ENCODE measurements at places on chromosomes 1 and 21.

- no peak for DNase-seq
Measured at GRCh38 chr1:151847867-151848596, 5.5 kb downstream of the THEM5 start.

DNA sequence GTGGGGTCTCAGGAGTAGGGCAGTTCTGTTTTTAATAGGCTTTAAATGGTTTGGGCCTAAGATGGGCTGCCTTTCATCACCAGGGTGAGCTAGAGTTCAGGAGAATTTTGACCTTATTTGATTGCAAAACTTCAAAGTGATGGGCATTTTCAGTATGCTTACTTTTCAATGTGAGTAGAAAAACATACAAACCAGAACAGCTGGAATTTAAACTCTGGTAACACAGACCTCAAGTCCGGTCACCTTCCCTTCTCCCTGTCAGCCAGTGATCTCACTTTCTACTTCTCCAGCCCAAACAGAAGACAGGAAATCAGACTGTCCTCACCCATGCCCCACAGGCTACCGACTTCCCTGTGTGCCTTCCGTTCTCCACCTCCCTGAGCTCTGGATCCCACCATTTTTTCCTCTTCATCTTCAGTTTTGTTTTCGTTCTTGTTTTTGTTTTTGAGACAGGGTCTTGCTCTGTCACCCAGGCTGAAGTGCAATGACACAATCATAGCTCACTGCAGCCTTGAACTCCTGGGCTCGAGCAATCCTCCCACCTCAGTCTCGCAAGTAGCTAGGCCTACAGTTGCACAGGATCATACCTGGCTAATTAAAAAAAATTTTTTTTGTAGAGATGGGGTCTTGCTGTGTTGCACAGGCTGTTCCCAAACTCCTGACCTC lies 374.0 kb downstream of the CAMTA1 start:
- no peak for DNase-seq

DNA sequence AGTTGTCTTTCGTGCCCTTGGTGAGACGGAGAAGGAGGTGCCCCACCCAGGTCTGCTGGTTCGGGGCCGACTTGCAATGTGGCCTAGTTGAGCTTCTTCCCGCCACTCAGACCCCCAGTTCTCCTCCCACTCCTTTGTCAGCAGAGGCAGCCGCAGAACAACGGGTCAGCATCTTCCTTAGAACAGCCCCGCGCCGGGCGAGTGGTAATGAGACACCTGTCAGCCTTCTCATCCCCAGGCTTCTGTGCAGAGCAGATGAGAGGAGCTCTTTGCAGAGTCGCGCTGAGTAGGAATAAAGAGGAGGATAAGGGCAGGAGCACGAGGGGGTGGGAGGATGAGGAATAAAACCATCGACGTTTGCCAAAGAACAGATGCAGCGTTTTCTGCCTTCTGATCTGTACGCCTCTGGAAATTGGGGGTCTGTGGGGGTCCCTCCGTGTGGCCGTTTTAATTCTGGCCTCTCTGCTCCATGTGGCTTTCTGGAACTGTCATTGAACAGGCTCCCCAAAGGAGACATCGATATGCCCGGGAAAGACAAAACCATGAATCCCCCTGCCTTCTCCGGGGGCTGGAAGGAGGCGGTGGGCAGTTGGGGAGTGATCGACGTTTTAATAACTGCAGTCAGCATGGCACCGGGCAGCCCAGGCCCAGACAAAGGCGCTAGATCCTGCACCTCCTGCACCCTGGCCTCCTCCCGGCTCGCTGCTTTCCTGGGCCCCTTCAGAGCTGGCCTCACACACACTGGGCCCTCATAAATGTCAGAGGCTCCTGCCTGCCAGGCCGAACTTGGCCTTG lies 27.5 kb upstream of the IGSF21 start:
- DNase-seq = no peak

- DNase-seq = no peak
Measured at GRCh38 chr21:19034560-19034959, 631.0 kb upstream of the TMPRSS15 start.

GRCh38 chr1:89087241-89087640 lies 22.2 kb upstream of the GBP1 start:
- DNase-seq = no peak

GRCh38 chr1:212078826-212079225 lies 43.3 kb downstream of the DTL start:
- no peak for DNase-seq

- no peak for DNase-seq
Measured at GRCh38 chr1:208988811-208989222, 594.7 kb upstream of the CAMK1G start.

DNA sequence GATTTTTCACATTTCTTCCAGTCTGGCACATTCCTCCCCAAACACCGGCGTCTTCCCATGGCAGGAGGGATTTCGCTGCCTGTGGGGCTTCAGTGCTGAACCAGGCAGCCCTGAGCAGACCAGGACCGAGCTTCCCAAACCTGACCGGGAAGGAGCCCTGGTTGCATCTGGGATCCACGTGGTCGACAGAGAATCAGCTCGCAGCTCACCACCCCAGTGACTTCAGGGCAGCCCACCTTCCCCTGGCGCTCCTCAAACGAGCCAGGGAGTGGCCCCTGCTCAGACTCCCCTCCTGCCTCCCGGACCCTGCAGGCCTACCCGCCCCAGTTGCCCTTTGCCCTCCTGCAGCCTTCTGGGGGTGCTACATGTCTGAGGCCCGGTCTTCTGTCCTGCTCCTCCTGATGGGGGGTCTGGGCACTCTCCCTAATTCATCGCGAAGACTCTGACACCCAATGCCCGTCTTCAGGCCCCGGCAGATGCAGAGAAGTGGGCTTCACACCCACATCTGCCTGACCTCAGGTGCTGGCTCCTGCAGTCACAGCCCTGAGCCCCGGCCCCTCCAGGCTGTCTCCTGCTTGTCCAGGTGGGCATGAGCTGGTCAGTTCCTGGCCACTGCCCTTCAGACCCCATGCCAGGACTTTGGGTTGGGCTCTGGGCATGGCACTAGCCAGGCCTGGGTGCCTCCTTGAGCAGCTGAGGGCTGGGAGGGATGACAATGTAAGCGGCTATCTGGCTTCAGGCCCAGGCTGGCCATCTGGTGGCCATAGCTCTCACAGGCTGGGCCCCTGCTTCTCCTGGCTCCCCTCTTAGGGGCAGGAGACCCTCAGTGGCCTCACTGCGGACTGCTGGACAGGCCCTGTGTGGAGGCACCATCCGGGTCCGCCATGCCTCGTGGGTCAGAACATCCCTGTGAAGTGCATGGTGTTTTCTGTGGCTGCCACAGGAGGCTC lies 26.1 kb upstream of the PRSS38 start:
- no peak for DNase-seq

GRCh38 chr1:58950897-58951296 lies 167.1 kb upstream of the JUN start:
- DNase-seq = no peak

- DNase-seq = no peak
Measured at GRCh38 chr1:157162345-157162744, 24.1 kb upstream of the ETV3 start.

DNA sequence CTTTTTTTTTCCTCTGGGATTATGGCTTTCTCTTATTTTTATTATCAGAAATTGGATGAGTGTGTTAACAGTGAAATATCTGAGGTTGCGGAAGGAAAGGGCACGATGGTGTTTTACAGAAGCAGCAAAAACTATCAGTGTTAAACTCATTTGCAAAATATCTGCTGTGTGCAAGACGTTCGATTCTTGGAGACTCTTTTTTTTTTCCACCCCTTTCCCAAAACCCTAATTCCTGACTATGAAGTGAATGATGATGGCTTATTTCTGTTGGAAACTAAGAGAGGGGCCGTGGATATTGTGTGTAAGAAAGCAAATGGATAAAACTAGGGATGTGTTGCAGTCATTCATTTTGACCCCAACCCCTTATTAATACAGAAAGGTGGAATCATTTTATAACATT lies 677 bp downstream of the NCAM2 start:
- DNase-seq = no peak

DNA sequence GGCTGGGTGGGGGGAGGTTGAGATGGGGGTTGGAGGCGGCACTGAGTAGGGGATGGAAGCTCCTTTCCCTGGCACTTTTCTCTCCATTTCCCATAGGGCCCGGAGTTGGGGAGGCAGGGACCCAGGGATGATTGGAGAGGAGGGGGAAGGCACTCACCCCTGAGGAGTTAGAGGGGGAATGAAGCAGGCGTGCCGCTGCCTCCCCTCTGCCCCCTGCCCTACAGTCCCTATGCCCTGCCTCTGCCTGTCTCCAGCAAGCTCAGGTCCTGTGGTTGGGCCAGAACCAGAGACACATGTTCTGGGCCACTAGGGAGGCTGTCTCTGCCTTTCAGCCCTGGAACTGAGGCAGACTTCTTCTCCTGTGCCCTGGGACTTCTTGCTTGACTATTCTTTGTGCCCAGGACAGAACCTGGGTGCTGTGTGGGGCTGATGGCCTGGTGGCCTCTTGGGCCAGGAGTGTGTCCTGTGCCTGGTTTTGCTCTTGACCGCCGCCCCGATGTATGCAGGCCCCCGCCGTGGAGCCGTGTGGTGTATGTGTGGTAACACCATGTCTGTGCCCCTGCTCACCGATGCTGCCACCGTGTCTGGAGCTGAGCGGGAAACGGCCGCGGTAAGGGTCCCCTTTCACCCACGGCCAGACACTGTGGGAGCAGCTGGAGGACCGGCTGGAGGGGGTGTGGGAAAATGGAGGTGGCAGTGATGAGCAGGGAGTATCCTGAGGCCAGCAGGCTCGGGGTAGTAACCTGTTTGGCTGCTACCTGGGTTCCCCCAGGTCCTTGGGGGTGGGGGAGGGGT lies 1.4 kb downstream of the LYPLA2 start:
- no peak for DNase-seq

DNA sequence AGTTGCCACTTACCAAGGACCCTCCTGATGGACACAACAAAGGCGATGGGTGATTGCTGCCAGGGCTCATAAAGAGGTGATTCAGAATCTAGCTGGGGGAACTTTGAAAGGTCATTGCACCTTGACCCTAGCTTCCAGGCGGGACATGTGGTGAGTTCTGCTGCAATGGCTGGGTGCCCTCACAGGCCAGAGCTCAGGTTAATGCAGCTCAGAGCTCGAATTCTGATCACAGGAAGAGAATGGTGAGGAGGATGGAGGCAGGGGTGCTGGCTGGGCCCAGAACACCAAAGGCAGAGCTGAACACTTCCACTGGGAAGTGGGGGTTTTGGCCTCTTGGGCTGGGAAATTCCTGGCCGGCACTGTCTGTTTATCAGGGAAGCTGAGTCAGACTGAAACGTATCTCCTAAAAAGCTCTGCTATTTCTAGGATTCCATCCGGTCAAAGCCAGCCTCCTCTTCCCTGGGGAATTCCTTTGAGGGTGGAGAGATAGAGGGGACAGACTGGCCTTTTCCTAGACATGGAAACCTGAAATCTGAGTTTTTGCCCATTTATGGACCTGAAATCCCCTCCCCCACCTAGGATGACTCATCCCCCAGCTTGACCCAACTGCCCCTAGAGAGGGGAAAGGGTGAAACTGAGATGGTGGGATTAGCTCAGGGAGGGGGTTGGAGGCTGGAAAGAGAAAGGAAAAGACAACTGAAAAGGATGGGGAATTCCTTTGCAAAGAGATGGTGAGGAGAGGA lies 27.2 kb downstream of the NUAK2 start:
- no peak for DNase-seq

DNA sequence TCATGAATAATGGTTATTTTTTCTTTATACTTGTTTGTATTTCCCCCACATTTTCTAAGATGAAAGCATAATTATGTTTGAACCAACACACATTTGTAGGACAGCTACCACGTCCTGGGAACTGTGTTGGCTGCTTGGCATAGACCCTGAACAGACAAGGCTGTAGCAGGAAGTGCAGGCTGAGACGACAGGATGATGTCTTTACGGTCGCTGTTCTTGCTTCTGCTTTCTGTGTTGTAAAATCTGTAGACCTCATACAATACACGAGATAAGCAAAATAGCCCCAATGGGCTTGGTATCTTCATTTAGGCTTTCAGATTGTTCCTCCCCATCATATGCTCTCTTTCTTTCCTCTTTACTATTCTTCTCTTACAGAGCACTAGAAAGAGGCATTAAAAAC lies 23.3 kb upstream of the OTUD3 start:
- DNase-seq = no peak

- DNase-seq = no peak
Measured at GRCh38 chr21:44375281-44375651, 21.8 kb downstream of the TRPM2 start.

GRCh38 chr1:41622402-41622801 lies 137.9 kb upstream of the EDN2 start:
- DNase-seq = no peak

- no peak for DNase-seq
Measured at GRCh38 chr1:9375912-9376311, 83.2 kb downstream of the SPSB1 start.

DNA sequence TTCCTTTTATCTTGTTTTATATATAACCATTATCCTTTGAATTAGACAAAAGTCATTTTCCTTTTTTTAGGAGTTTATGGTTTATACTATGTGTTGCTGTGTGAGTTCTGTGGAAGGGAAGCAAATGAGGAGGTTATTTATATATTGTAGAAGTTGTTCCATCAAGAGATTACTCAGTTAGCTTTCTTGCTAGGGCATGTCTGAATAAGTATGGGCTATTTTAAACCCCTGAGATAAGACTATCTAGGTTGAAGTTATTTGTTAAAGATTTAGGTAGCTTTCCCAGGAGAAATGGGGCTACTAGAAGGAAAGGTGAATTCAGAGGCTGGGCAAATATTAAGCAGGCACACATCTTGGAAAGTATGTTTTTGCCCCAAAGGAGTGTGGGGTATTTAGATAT lies 16.1 kb upstream of the VAMP4 start:
- DNase-seq = no peak

DNA sequence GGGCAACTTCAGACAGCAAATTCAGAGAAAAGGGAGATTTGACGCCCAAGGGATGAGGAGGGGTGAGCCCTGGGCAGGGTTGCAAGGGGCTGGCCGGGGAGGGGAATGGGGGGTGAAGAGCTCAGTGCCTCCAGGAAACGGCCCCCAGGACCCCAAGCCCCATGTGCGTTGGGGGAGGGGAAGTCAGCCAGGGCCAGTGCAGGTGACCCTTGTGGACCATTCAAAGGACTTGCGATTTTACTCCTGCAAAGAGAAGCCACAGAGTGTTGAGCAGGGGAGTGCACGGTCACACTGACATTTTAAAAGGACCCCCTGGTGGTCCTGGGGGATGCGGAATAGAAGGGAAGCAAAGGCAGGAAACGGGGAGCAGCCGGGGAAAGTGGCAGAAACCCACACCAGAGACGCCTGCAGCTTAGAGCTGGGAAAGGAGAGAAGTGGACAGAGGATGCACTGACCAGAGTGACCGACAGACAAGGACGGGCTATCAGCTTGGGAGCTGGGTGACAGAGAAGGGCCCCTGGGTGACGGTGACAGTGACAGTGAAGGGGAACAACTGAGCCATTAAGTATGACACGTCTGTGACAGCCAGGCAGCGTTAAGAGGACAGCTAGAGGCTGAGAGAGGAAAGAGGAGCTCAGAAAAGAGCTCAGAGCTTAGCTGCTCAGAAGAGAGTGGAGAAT lies 54.0 kb upstream of the TMEM51 start:
- DNase-seq = no peak

DNA sequence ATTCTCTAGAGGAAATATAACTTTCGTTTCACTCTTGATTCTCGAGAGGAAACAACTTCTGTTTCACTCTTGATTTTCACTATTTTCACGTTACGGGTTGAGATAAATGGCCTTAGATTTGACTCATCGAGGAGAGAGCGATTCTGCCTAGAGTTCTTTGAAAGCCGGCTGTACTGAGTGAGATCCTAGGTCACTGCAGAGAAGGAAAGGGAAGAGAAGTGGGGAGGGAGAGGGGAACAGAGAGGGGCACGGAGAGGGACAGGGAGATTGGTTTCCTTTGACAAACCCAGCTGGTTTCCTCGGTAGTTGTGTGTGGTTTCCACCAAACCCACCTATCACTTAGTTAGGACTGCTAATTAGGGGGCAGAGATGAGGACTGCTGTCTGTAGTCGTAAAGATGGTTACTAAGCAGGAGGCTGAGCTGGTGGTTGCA lies 21.6 kb upstream of the GPR137B start:
- no peak for DNase-seq
